ENCODE measurements at places on chromosomes 3 and 15.

GRCh38 chr15:71761649-71762048 lies 48.7 kb upstream of the NR2E3 start:
- peak; percentile 62 for DNase-seq

GRCh38 chr3:64696896-64697295 lies 9.1 kb upstream of the ADAMTS9 start:
- no peak for DNase-seq

DNA sequence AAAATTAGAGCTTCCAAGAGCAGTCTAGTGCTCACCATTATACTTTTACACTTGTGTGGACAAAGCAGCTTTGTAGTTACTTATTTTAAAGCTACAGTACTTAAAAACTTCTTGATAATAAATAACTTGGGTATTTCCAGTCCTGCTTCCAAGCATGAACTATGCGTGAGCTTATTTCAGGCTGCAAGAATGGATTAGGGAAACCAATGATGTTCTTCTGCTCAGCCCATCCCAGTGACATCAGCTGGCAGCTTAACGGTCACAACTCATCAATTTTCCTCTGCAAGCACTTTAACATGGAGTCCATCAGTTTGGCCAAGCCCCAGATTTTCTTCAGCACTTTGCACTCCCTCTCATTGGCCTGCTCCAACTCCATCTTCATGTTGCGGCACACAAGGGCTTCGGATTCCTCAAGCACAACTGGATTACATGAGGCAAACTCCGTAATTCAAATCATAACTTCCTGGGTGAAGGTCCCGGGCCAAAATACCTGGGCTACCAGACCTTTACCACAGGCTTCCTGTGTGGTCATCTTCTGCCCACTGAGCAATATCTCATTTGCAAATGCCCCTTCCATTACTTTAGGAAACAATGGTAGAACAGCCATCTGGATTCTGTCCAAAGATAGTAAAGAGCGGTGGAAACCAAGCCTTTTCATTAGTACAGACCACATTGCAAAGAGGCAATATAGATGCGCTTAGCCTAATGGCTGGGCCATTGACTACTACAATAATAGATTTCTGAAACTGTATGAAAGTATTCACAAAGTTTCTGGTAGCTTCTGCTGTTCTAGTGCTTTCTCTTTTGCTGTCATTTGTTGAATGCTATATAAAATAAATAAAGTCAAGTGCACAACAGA lies 87.5 kb upstream of the DAZL start:
- no peak for DNase-seq

- DNase-seq, result no peak
Observed at GRCh38 chr3:191781044-191781443, 320.1 kb downstream of the PYDC2 start.

DNA sequence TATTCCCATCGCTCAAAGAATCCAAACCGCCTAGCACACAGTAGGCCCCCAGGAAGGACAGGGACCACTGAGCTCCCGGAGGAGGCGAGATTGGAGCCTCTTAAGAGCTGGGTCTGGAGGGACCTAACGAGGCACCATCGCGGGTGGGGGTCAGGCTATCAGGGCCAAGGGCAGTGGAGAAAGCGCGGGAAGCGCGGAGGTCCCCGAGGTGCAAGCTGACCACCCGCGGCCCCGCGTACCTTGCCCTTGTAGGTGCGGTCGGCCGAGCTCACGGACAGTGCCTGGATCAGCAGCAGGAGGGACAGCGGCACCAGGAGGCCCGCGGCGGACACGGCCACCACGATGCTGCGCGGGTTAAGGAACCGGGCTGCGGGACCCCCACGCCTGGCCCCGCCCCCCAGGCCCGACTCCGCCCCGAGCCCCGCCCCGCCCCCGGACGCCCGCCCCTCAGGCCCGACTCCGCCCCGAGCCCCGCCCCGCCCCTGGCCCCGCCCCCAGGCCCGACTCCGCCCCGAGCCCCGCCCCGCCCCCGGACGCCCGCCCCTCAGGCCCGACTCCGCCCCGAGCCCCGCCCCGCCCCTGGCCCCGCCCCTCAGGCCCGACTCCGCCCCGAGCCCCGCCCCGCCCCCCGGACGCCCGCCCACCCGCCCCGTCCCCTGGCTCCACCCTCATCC lies 3.9 kb downstream of the ZDHHC19 start:
- DNase-seq, result no peak

DNA sequence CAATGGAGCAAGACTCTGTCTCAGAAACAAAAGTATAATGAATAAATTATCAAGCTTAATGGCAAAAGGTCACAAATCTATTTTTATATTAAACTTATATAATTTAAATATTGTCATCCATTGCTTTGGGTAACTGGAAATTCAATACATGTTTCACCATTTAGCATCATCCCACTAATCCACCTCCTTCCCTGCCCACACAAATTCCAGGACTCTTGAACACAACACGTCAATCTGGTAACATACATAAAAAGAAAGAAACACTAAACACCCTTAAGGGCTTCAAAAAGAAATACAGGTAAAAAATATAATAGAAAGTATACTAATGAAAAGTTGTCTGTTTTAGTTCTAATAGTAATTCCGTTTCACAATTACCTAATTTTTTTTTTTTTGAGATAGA lies 149.4 kb downstream of the STAG1 start:
- DNase-seq, result no peak

DNA sequence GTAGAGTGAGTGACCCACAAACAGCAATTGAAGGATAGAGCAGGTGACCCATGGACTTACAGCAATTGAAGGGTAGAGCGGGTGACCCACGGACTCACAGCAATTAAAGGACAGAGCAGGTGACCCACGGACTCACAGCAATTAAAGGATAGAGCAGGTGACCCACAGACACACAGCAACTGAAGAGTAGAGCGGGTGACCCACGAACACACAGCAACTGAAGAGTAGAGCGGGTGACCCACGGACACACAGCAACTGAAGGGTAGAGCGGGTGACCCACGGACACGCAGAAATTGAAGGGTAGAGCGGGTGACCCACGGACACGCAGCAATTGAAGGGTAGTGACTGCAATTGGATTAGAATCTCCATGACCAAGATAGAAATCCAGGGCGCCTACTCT lies 9.8 kb upstream of the TNK2 start:
- DNase-seq, result no peak

- DNase-seq, result no peak
Observed at GRCh38 chr15:70584441-70584837, 178.9 kb downstream of the UACA start.

DNA sequence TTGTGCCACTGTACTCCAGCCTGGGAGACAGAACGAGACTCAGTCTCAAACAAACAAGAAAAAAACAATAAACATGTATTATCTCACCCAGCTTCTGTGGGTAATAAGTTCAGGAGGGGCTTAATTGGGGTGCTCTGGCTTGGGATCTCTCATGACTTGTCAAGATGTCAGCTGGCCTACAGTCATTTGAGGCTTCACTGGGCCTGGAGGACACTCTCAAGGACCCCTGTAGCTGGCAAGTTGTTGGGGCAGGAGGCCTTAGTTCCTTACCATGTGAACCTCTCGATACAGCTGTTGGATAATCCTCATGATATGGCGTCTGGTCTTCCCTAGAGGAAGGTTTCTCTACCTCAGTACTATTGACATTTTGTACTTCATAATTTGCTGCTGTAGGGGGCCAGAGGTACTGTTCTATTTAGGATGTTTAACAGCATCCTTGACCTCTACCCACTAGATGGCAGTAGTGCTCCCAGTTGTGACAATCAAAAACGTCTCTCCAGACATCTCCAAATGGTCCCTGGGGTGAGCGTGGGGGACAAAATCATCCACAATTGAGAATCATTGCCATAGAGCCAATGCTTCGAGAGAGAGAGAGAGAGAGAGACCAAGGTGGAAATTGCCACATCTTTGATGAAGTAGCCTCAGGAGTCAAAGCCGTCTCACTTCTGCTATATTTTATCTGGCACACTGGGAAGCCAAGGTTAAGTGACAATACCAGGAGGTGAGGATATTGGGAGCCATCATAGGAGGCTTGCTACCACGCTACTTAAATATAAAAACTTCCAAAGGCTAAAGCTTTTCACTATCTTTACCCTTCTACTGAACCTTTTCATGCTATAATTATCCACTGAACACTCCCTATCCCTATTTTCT lies 23.9 kb upstream of the SLTM start:
- DNase-seq, result peak; percentile 85

GRCh38 chr15:60343221-60343970 lies 54.4 kb downstream of the ANXA2 start:
- no peak for DNase-seq

- DNase-seq, result no peak
Observed at GRCh38 chr15:46344915-46345314, 710.1 kb downstream of the SQOR start.

GRCh38 chr3:87796137-87796842 lies 262.5 kb downstream of the CGGBP1 start:
- no peak for DNase-seq

DNA sequence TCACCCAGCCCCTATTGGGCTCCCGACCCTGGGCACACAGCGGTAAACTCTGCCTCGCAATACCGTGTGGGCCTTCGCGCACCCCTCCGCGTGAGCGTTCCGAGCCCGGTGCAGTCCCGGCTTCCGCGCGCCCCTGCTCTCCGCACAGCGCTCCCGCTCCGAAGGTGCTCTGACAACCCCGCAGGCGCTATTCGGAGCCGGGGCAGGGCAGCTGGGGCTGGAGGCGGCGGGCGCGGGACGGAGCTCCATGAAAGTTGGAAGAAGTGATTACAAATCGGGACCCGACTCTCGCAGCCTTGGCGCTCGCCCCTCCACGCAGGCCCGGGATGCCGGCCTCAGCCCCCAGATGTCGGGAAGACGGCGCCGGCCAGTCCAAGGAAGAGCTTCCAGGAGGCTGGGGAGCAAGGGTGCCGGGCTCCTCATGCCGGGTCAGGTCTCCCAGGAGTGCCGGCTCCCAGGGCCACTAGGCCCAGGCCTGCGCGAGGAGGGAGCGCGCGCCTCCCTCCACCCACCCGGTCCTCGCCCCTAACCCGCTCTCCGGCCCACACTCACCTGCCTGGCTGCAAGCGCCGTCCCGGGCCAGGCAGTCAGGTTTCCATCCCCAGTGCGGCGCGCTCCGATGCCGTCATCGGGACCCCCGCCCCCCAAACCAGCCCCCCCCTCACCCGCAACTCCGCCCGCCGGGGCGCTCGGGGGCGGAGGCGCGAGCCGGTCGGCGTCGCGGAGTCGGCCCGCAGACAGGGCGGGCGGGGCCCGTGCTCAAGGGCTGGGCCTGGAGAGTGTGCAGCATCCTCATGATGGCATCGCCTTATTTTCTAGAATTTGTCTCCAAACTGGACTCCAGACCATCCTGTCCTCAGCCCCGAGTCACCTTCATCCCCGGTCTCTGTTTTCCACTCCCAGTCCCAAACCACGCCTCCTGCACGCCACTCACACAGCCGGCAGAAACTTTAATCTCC lies at the start of gene KIF7:
TSS of gene KIF7 (minus strand) at position 621 of the 959 bp plus-strand sequence. CDS start 2,537 bp downstream, outside the sequence.
- DNase-seq, result peak; percentile 42

DNA sequence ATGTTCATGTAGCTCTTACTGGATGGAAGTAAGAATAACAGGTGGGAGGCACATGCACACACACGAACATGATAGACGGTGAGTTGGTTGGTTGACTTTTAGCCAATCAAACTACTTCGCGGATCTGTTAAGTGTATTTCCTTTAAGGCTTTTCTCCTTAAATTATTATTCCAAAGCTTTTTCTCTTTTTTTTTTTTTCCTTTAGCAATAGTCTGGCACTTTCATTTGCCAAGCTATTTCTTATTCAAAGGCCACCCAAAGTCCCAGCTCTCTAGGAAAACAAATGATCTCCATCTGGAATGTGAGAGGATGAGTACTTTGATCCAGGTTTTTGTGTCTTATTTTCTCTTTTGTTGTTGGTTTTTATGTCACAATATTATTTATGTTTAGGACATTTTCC lies 141.1 kb downstream of the TPRG1 start:
- DNase-seq, result no peak

DNA sequence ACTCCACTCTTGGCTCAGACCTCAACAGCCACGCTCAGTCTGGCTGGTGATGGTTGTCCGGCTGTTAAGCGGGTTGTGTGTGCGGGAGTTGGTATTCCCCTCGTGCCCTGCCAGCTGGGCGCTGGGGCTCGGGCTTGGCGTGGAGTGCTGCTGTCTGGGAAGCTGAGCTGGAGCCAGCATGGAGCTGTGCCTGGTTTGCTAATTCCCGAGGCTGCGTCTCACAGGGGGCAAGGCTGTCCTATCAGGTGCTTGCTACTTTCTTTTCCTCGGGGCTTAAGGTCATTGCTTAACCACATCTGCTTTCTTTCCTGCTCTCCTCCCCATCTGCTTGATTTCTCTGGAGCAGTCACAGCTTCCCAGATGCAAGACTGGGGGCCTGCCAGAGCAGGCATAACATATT lies 29.9 kb downstream of the PDIA5 start:
- DNase-seq, result no peak

DNA sequence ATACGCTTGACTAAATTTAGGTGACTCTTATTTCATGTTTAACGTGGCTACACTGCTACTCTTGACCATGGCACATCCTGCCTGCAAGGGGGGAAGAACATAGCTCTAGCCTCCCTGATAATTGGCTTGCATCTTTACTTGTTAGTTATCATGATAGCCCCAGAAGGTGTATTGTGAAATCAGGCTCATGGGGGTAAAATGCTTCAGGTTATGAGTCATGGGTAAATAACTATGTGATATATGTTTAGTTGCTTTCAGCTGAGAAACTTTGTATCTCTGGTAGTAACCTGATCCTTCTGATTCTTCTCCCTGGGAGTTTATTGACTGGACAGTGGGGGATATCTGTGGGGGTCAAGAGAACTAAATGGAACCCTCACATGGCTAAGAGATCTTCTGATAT lies 660.8 kb upstream of the UBE2E2 start:
- no peak for DNase-seq

GRCh38 chr3:173396191-173397041 lies 1.1 kb upstream of the NLGN1 start:
- no peak for DNase-seq

- peak; percentile 36 for DNase-seq
Observed at GRCh38 chr15:86231864-86232721, 152.4 kb downstream of the AGBL1 start.

DNA sequence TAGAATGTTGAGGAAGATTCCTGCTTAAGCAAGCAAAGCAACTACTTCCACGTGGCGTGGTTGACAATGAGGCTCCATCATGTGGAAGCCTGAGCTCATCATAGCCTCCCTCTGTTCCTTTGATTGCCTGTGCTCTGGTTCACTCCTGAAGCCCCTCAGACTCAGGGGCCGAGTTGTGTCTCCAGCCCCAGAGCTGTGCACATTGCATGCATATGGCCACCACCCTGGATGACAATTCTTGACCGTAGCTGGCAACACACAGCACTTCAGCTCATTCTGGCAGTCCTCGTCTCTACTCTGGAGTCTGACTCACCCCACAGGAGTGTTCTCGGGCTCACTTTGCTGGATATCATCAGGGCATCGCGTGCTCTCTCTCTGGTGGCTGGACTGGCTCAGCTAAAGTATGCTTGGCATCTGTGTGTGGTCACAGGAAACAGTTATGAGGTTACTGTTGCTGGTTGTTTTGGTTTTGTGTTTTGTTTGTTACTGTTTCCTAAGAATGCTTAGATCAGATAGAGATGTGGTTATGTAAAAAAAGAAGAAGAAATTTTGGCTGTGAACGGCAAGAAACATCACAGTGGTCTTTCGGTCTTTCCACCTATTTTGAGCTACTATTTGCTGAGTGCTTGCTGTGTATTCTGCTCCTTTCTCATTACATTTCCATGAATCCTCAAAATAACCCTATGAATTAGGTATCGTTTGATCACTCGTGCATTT lies 41.6 kb upstream of the MRPS22 start:
- peak; percentile 71 for DNase-seq

- DNase-seq, result no peak
Observed at GRCh38 chr3:188323067-188323842, 169.3 kb downstream of the LPP start.

- peak; percentile 49 for DNase-seq
Observed at GRCh38 chr3:184261854-184262763, 756 bp upstream of the CAMK2N2 start.

Measured in A549 (cell line).